Tracheal epithelial cell (primary cell): ENCODE measurements at places on chromosomes 2 and 18. TPM values are rescaled to one million over a fixed set of nuclear protein-coding genes. Genes with fewer than 3 reads are reported as not detected.

The LYPD6 gene
- total RNA-seq, result 0.43 and 1.7 TPM in 2 replicates

The PDCD1 gene
- 0.24 TPM in 1 of 2 replicates, not detected in the other for total RNA-seq

The ECEL1 gene
- not detected in 2 replicates for total RNA-seq

The ITPRIPL1 gene
- total RNA-seq, result 1.9 and 3.6 TPM in 2 replicates

The CMPK2 gene
- 1.4 TPM in 1 of 2 replicates, not detected in the other for total RNA-seq

The NDUFAF7 gene
- 8.4 and 13.2 TPM in 2 replicates for total RNA-seq

The MYO5B gene
- 31.5 and 62.7 TPM in 2 replicates for total RNA-seq

The SNORC gene
- 0.24 and 1.3 TPM in 2 replicates for total RNA-seq

The LIMS2 gene
- total RNA-seq, result under 0.01 TPM in 1 of 2 replicates, not detected in the other

The NLRC4 gene
- total RNA-seq, result 0.21 TPM in 1 of 2 replicates, not detected in the other

The TTLL4 gene
- 5.1 and 8.7 TPM in 2 replicates for total RNA-seq

The RAD51AP2 gene
- total RNA-seq, result 0.21 and 0.24 TPM in 2 replicates

The SCYGR4 gene
- total RNA-seq, result not detected in 2 replicates

The SELENOI gene
- total RNA-seq, result 26.0 and 39.6 TPM in 2 replicates

The ABCB11 gene
- total RNA-seq, result under 0.01 TPM in 1 of 2 replicates, not detected in the other

The M1AP gene
- 0.96 and 4.5 TPM in 2 replicates for total RNA-seq

The CYP26B1 gene
- under 0.01 and 0.24 TPM in 2 replicates for total RNA-seq

The SNTG2 gene
- not detected in 2 replicates for total RNA-seq

The SCN7A gene
- total RNA-seq, result under 0.01 TPM in 1 of 2 replicates, not detected in the other

The ATG16L1 gene
- total RNA-seq, result 30.3 and 55.7 TPM in 2 replicates

The ZNF892 gene
- 4.5 and 7.2 TPM in 2 replicates for total RNA-seq

The RDH14 gene
- 26.6 and 27.2 TPM in 2 replicates for total RNA-seq

The SERPINB13 gene
- total RNA-seq, result 9.2 and 20.5 TPM in 2 replicates

The RFX8 gene
- not detected in 2 replicates for total RNA-seq

The ELOA2 gene
- not detected in 2 replicates for total RNA-seq

The C2orf72 gene
- 0.24 TPM in 1 of 2 replicates, not detected in the other for total RNA-seq

The MDH1B gene
- 0.48 TPM in 1 of 2 replicates, not detected in the other for total RNA-seq

The ZNF385B gene
- not detected in 2 replicates for total RNA-seq

The PROM2 gene
- 37.1 and 59.9 TPM in 2 replicates for total RNA-seq

The LBH gene
- 20.7 and 58.6 TPM in 2 replicates for total RNA-seq

The ACTG2 gene
- total RNA-seq, result not detected in 2 replicates

The FBXO36 gene
- total RNA-seq, result 2.7 and 5.5 TPM in 2 replicates

The TMEM214 gene
- total RNA-seq, result 7.9 and 15.4 TPM in 2 replicates

The RAB6D gene
- under 0.01 TPM in 1 of 2 replicates, not detected in the other for total RNA-seq

The DYSF gene
- total RNA-seq, result 0.21 and 7.0 TPM in 2 replicates

The WNT6 gene
- total RNA-seq, result under 0.01 TPM in 2 replicates

The FKBP7 gene
- total RNA-seq, result 0.43 and 3.4 TPM in 2 replicates

The ANKRD53 gene
- total RNA-seq, result under 0.01 TPM in 1 of 2 replicates, not detected in the other

The GPR45 gene
- not detected in 2 replicates for total RNA-seq

The CCDC195 gene
- not detected in 2 replicates for total RNA-seq

The CHPF gene
- total RNA-seq, result 115 and 131 TPM in 2 replicates

The AGAP1 gene
- 14.0 and 16.0 TPM in 2 replicates for total RNA-seq

The ATOH8 gene
- total RNA-seq, result 0.96 TPM in 1 of 2 replicates, not detected in the other

The RPRM gene
- total RNA-seq, result not detected in 2 replicates

The TNFAIP6 gene
- total RNA-seq, result under 0.01 and 6.0 TPM in 2 replicates

The EN1 gene
- not detected in 2 replicates for total RNA-seq

The ALPG gene
- total RNA-seq, result under 0.01 TPM in 1 of 2 replicates, not detected in the other

The TMEM200C gene
- under 0.01 TPM in 1 of 2 replicates, not detected in the other for total RNA-seq

The KCNF1 gene
- total RNA-seq, result 0.48 TPM in 1 of 2 replicates, not detected in the other
